Stimulated activated CD4-positive, alpha-beta T cell treated with anti-CD3 and anti-CD28 coated beads, Interleukin-15, amount 100 ng/mL, for 1 hour (primary cell): ENCODE measurements at places on chromosomes 2 and 18.

- DNase-seq = no peak
These were observed 54.7 kb downstream of the ARHGAP15 start for GRCh38 chr2:143183804-143184463.

- no peak for DNase-seq
These were observed 25.4 kb upstream of the SPOPL start for GRCh38 chr2:138476186-138476585.

DNA sequence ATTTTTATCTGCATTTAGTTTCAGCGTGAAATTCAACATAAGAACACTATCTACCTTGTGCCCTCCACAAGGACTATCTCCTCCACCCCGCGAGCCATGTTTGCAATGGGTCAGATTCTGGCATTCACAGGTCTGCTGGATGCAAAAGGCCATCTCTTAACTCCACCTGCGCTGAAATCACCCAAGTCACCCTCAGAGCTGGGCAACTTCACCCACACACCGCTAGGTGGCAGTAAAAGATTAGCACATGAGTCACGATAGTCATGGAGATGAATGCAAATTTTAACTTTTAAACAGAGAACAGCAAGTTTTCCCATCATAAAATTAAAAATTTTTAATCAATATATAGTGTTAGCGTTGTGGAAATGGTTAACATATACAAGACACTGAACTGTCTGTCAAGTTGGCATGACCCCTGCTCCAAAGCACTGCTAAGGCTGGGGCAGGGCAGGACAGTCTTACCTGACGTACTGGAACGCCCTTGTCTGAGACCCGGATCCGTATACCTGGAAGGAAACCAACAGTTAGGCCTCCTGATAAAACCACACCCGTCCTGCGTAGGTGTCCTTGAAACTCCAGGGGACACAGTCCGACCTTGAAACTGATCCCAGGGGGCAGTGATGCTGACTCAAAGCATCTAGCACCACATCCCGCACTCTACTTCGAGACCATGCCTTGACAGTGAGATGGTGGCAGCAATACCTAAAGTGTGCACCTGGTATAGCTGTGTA lies 89.6 kb downstream of the UXS1 start:
- no peak for DNase-seq

- no peak for DNase-seq
These were observed 126.1 kb downstream of the OLA1 start for GRCh38 chr2:174122185-174122584.

- DNase-seq = no peak
These were observed 32.1 kb downstream of the RHOB start for GRCh38 chr2:20478961-20479360.
